Chondrocyte (in vitro differentiated cells): ENCODE measurements at places on chromosomes 5 and 9. TPM values are rescaled to one million over a fixed set of nuclear protein-coding genes. Genes with fewer than 3 reads are reported as not detected.

GRCh38 chr9:127961613-127962155 is 19.1 kb downstream of the EEIG1 start:
- no peak for DNase-seq

DNA sequence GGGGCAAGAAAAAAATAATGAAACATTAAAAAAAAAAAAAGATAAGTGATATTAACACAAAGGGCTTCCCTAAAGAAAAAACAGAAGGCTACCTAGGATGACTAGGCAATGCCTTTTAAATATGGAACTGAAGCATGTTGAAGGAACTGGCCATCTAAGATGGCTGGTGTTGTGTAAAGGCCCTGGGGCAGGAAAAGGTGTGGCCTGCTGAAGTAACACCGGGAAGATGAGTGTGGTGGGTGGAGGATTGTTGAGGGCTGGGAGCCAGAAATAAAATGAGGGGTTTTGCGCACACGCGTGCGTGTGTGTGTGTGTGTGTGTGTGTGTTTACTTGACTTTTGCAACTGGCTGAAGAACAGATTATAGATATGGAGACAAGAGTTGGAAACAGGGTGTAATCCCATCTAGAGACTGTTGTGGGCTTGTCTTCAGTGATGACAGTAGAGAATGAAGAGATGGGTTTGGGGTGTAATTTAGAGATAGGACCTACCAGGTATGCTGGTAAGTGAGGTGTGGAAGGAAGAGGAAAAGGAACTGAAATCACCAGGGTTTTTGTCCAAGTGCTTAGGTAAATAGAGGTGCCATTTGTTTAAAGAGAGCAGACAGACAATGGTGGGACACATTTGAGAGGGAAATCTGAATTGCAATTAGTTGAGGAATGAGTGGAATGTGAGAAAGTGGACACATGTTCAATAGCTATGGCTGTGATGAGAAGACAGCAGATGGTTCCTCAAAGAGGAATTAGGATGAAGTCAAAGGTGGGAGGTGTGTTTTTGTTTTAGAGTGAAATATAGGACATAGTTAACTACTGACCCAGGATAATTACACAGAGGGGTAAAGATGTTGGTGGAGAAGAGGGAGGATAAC is 33.9 kb downstream of the RAD23B start:
- DNase-seq = no peak

SVEP1 gene
- 0.72 to 2.0 TPM (median 0.90 TPM) in 3 replicates for total RNA-seq

DNA sequence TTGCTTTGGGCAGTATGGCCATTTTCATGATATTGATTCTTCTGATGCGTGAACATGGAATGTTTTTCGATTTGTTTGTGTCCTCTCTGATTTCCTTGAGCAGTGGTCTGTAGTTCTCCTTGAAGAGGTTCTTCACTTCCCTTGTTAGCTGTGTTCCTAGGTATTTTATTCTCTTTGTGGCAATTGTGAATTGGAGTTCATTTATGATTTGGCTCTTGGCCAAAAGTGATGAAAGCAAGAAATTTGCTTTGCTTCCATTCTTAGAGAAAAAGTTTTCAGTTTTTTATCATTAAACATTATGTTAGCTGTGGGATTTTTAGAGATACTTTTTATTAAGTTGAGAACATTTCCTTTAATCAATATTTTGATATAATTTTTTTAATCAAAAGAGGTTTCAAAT is 203.5 kb downstream of the TAF11L14 start:
- DNase-seq = no peak

DNA sequence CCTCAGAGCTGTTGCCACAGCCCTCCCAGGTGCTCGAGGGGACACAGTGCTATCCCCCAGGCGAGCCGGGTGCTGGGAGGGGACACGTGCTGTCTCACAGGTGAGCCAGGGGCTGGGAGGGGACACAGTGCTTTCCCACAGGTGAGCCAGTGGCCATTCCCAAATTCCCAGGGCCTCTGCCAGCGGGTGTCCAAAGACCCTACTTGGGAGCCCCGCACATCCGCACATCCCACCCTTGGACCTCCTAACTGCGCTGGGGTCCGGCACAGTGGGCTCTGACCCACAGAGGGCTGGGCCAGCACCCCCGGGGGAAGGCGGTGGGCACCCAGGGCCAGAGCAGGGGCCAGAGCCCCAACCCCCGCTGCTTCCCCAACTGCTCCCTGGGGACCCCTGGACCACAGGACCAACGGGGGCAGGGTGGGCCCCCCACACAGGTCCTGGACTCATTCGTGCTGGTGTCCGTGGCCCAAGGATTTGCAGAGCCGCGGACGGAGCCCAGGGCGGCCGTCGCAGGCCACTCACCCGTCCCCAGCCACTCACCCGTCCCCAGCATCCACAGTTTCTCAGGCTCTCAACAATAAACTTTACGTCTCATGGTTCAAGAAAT is 17.9 kb downstream of the EXD3 start:
- no peak for DNase-seq

COL5A1 gene
- 2,235 to 2,410 TPM (median 2,315 TPM) in 3 replicates for total RNA-seq

GRCh38 chr9:85715587-85715986 is 26.2 kb downstream of the AGTPBP1 start:
- no peak for DNase-seq

- no peak for DNase-seq
Measured at GRCh38 chr5:78644741-78645300, 3.8 kb downstream of the LHFPL2 start.

DNA sequence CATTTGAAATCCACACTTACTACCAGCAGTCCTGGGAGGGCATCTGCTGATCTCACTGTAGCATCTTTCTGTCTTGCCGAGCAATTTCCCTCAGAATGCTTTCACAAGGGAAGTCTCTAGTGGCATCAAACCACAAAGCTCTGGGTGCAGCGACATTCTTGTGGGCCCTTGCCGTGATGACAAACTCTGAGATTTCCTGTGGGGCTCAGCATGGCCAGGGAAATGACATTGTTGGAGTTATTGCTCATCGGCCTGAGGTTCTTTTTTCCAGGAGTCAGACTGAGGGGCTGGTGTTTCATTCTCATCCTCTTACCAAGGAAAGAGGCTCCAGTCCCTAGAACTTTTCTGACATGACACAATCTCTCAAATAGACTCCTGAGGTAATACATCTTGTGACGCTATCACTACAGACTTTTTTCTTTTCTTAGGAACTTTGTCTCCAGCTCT is 51.4 kb downstream of the PFDN1 start:
- no peak for DNase-seq

- no peak for DNase-seq
Measured at GRCh38 chr5:83577036-83577636, 105.6 kb downstream of the VCAN start.

DNA sequence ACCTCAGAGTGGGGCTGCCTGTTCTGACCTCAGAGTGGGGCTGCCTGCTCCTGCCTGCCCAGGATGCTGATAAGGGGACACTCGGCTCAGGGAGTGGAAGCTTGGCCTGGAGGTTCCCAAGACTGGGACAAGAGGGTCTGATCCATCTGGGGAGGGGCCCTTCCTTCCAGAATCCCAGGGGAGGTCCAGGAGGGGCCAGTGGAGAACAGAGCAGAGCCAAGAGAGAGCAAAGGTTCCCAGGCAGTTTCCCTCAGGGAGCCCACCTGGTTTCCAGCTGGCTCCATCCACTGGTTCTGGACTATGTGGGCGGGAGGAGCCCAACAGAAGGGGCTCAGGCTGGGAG is 49.1 kb upstream of the RNU6ATAC start:
- no peak for DNase-seq

DNA sequence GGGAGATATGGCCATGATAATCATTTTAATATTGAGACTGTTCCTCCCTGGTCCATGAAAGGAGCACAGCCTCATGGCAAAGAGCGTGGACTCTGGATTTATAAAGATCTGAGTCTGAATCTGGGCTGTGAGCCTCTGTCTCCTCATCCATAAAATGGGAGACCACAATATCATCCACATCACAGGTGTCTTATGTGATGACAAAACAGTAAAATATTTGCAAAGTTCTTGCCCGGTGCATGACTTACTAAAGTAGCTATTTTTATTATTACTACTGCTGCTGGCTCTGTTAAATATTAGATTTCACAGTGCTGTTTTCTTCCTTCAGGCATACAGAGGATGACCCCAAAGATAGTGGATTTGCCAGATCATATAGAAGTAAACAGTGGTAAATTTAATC is 74.1 kb downstream of the TEK start:
- no peak for DNase-seq

POLR3G gene
- total RNA-seq = 1.4 to 1.6 TPM (median 1.5 TPM) in 3 replicates
